ENCODE measurements at places on chromosomes 7 and 10.

GRCh38 chr7:139177696-139178095 is 53.3 kb upstream of the UBN2 start:
- no peak for DNase-seq

GRCh38 chr10:77827366-77827765 is 99.2 kb downstream of the DLG5 start:
- no peak for DNase-seq

DNA sequence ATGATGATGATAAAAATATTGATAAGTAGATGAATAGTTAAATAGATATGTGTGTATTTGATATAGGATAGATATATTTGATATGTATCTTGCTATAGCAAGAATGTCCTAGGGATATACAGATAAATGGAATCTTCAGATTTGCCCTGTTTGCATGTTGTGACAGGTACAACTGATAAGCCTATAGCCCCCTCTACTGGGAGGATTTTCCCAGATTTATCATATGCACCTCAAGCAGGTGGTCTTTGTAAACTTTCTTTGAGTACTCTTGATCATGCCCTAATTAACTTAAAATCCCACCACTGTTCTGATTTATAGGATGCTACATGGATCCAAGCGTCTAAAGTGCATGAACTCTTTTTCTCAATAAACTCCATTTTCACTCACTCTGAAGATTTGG is 1050.7 kb downstream of the SORCS3 start:
- peak; percentile 40 for DNase-seq

DNA sequence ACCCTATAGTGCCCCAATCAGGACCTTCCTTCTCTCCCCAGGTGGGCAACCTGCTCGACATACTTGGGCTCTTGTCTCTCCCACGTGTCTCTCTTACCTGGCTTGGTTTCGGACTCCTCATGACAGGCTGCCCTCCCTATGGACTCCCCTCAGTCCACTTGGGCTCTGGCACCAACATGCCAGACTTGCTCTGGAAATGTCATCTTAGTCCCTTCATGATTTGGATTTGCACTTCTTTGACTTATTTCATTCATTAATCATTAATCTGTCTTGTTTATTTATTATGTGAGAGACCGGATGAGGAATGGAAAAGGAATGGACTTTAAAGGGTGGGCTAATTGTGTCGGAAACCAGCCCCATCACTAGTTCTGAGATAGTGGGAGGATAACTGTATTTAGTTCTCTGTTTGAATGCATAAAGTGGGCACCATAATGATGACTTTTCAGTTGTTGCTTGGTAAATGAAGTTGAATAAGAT is 108.0 kb downstream of the SND1 start:
- DNase-seq, result no peak

GRCh38 chr10:125158601-125159485 is 1.5 kb downstream of the CTBP2 start:
- no peak for DNase-seq

- DNase-seq, result no peak
These were observed 89.8 kb downstream of the GLRX3 start for GRCh38 chr10:130226012-130226411.

- DNase-seq, result no peak
These were observed 49.8 kb downstream of the FHIP2A start for GRCh38 chr10:114871379-114871778.

- peak; percentile 15 for DNase-seq
These were observed 152.5 kb downstream of the LCOR start for GRCh38 chr10:96984541-96985131.

GRCh38 chr7:130841416-130841815 is 107.4 kb upstream of the KLF14 start:
- no peak for DNase-seq

- no peak for DNase-seq
These were observed 82.3 kb upstream of the GTF2I start for GRCh38 chr7:74575083-74575784.

GRCh38 chr10:131513901-131514300 is 202.4 kb upstream of the TCERG1L start:
- DNase-seq, result no peak

- no peak for DNase-seq
These were observed 43.2 kb downstream of the ZNF467 start for GRCh38 chr7:149729983-149730801.

DNA sequence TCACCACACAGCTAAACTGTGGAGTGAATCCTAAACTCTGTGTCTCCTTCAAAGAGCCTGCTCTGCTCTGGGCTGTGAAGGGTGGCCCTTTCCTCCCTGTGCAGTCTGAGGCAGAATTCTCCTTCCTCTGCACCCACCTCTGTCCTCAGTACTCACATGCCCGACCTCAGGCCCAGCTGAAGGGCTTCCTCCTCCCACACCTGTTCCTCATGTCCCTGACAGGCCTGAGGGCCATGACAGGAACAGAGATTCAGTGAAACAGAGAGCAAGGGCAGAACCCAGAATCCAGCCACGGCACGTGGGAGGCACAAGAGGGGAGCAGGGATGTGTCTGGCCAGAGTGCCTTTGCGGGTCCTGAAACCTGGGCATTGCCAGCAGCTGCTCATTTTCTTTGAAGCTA is 13.9 kb downstream of the CREB3L2 start:
- no peak for DNase-seq

DNA sequence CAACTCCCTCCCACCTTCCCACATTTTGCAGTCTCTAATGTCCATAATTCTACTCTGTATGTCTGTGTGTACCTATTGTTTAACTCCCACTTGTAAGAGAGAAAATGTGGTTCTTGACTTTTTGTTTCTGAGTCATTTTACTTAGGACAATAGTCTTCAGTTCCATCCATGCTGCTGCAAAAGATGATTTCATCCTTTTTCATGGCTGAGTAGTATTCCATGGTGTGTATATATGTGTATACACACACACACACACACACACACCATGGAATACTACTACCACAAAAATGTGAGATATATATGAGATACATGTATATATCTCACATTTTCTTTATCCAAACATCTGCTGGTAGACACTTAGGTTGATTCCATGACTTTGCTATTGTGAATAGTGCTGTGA is 182.1 kb upstream of the GALNT17 start:
- no peak for DNase-seq

DNA sequence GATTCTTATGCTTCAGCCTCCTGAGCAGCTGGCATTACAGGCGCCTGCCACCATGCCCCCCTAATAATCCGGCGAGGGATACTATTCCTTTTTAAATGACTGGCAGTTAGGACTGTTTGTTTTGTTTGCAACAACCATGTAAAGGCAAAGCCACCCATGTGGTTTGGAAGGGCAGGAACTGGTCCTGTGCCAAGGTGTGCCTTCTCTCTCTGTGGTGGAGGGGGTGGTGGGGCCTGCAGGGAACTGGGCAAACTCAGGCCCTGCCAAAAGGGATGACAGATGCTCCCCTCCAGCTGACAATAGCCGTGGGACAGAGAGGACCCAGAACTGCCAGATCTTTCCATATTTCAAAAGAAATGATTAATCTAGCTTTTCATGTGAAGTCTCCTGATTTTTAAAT is 23.5 kb upstream of the WAPL start:
- no peak for DNase-seq
